Pulmonary artery endothelial cell (primary cell): ENCODE measurements at places on chromosomes 6 and 20. TPM values are rescaled to one million over a fixed set of nuclear protein-coding genes. Genes with fewer than 3 reads are reported as not detected.

Gene ROS1
- total RNA-seq, result not detected in 2 replicates

Gene TM9SF4
- 24.4 and 32.5 TPM in 2 replicates for total RNA-seq

Gene SLC32A1
- total RNA-seq, result not detected in 2 replicates

Gene SLC22A2
- not detected in 2 replicates for total RNA-seq

Gene ZMYND8
- total RNA-seq, result 19.9 and 21.6 TPM in 2 replicates

Gene OR2J1
- not detected in 2 replicates for total RNA-seq

Gene HUS1B
- 0.71 and 0.73 TPM in 2 replicates for total RNA-seq

Gene BPIFB1
- not detected in 2 replicates for total RNA-seq

Gene RNF182
- 0.20 and 0.25 TPM in 2 replicates for total RNA-seq

Gene SEMG1
- total RNA-seq, result not detected in 2 replicates

Gene MOG
- total RNA-seq, result not detected in 2 replicates

Gene DACT2
- total RNA-seq, result not detected in 2 replicates

Gene HLA-DOA
- total RNA-seq, result not detected in 2 replicates

Gene HAO1
- 0.07 TPM in 1 of 2 replicates, not detected in the other for total RNA-seq

Gene PRL
- total RNA-seq, result not detected in 2 replicates

Gene EPHA7
- 0.13 TPM in 1 of 2 replicates, not detected in the other for total RNA-seq

Gene ZSCAN16
- 13.0 and 13.8 TPM in 2 replicates for total RNA-seq

Gene OPRL1
- total RNA-seq, result 2.0 and 2.6 TPM in 2 replicates

Gene TRIM10
- total RNA-seq, result not detected in 2 replicates
